Activated naive CD4-positive, alpha-beta T cell treated with anti-CD3 and anti-CD28 coated beads, Interleukin-2, amount 50 U/mL, for 16 hours (primary cell): ENCODE measurements at places on chromosomes 2 and 18.

- no peak for DNase-seq
These were observed 219.5 kb downstream of the SOX11 start for GRCh38 chr2:5911718-5912117.

- no peak for DNase-seq
These were observed 24.3 kb upstream of the KLHL29 start for GRCh38 chr2:23360571-23361125.

GRCh38 chr2:155653176-155653575, 679.3 kb downstream of the NR4A2 start:
- DNase-seq: no peak

DNA sequence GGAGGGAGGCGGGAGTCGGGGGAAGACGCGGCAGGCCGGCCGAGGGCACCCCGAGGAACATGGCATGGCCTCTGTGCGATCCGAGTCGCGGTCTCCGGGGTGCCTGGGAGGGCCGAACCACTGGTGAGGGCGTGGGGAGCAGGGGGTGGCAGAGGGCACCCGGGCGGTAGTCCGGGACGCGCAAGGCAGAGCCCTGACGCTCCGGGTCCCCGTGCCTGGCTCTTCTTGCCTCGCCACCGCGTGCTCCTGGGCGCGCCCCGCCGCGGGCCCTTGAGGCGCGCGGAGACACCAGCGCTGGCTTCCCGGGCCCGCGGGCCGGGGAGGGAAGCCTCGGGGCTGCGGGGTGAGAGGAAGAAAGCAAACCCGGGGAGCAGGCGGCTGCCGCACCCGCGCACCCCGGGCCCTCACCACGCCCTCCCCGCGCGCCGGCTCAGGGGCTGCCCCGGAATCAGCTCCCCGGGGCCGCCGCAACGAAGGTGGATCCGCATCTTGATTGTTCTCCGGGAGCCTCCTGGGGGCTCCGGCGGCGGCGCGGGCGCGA, 4.3 kb downstream of the SOX11 start:
- DNase-seq: no peak
